ENCODE measurements at places on chromosomes 4 and X. TPM values are rescaled to one million over a fixed set of nuclear protein-coding genes. Genes with fewer than 3 reads are reported as not detected.

Gene FGFBP2
- not detected for total RNA-seq

- DNase-seq = no peak
Measured at GRCh38 chr4:151895671-151896070, 134.9 kb upstream of the GATB start.

DNA sequence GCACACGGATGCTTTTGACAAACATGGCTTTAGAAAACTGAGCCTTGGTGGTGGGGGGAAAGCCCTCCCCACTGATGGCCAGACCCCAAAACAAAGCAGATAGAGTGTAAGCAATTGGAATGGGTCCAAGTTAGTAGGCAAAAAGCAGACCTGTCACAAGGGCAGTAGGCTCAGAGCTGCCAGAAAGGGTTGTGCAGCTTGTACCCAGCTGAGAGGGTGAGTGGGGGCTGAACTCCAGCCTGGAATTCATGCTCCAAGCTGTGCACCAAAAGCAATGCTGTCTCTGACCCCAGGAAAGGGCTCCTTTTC is 101.1 kb upstream of the TEX13D start:
- DNase-seq = no peak

Gene PFKFB1
- 0.09 TPM for total RNA-seq

DNA sequence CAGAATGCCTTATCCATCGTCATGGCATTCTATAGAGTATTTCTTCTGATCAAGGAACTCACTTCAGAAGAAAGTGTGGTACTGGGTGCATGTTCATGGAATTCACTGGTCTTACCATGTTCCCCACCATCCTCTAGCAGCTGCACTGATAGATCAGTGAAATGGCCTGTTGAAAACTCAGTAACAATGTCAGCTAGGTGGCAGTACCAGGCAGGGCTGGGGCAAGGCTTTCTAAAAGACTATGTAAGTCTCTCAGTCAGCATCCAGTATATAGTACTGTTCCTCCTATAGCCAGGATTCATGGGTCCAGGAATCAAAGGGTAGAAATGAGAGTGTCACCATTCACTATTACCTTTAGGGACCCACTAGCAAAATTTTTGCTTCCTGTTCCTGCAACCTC is 15.8 kb upstream of the LDB2 start:
- DNase-seq = peak; percentile 71

- no peak for DNase-seq
Measured at GRCh38 chrX:98795636-98796035, 1614.4 kb downstream of the PCDH19 start.

Gene EPHA5
- 50.2 TPM for total RNA-seq

- DNase-seq = peak; percentile 60
Measured at GRCh38 chr4:141575884-141576283, 60.5 kb upstream of the IL15 start.

- peak; percentile 35 for DNase-seq
Measured at GRCh38 chr4:91838181-91838861, 465.4 kb upstream of the GRID2 start.

GRCh38 chr4:143282211-143282707 is 54.4 kb upstream of the GAB1 start:
- peak; percentile 75 for DNase-seq

GRCh38 chrX:69741721-69742120 is 125.8 kb downstream of the EDA start:
- no peak for DNase-seq

Gene SMIM20
- 40.3 TPM for total RNA-seq

DNA sequence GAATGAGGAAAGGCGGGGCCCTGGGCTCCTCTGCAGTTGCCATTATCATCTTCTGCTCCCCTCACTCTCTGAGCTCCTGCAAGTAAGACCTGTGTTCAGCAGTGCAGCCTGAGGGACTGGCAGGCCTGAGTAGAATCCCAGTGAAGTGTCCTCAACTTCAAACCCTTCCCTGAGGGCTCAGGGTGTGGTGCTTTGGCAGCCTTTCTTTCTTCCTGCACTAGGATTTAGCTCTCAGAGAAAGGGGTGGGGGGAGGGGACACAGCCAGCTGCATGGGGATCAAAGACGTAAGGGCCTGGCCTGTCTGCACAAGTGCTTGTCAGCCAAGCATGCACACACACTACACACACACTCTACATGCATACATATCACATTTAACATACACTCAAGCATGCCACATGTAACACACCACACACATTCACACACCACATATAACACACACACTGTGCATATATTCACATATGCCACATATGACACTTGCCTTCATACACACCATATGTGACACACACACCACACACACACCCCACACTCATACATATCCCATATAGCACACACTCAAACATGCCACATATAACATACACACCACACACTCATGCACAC is 223.4 kb upstream of the RPL34 start:
- no peak for DNase-seq

Gene XAGE1A
- not detected for total RNA-seq

DNA sequence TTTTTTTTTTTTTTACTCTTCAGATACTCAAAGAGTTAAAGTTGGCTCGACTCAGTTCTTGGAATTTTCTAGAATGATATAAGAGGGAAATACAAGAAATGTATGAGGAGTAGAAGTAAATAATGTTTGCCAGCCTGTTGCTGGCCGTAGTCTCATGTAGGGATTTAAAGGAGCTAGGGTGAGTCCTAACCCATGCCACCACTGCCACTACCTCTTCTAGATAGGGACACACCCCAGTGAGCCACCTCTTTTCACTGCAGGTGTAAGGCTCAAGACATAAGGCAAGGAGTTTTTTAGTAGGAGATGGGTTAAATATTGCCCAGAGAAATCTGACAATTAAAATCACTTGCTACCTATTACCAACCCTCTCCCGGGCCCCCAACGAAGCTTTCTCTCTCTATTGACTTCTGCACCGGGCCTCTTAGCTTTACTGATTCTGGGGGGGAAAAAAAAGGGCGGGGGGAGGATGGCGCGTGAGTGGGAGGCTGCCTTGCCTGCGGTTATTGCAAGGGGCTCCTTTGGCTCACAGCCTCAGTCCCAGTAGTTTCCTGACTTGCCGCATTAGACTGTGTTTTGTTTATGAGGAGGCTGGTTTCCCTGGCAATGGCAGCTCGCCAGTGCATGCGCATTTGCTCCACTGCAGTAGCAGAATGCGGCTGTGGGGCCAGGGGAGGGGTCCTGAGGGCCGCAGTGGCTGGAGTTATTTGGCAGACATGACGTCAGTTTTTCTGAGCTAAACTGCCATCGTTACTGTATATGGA is 3.0 kb downstream of the LINC00632 start:
- no peak for DNase-seq

DNA sequence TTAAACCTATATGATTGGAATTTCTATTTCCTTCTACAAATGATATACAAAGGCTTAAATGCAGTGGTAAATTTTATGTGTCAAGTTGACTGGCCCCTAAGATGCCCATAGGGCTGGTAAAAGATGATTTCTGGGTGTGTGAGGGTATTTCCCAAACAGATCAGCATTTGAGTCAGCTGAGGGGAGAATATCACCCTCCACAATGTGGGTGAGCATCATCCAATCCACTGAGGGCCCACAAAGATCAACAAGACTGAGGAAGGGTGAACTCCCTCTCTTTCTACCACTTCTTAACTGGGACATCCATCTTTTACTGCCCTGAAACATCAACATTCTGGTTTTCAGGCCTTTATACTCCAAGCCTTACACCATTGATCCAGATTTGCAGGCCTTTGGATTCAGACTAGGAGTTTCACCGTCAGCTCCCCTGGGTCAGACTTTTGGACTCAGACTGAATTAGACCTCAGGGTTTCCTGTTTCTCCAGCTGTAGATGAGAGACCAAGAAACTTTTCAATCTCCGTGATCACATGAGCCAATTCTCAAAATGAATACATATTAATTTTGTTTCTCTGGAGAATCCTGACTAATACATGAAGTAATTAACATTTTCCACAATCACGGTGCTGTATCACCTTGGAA is 1020.7 kb upstream of the SLIT2 start:
- DNase-seq = no peak

Gene RAB28
- total RNA-seq = 16.7 TPM

DNA sequence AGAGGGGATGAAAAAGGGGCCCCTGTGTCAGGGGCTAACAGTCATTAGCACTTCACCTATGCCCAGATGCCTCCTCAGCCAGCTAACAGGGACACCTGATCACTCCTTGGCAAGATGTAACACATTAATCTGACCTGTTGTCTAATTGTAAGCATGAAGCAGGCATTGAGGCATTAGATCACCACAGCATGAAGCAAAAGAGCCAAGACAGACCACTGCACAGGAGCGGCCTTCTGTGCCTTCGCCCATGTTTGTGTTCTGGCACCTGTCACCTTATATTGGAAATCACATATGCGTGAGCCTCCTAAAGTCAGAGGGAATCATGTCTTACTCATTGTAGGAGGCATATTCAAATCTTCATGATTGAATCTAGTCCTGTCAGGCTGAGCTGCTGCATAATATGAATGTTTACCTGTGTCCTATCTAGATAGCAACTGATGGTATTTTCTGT is 48.4 kb downstream of the PTTG2 start:
- no peak for DNase-seq

DNA sequence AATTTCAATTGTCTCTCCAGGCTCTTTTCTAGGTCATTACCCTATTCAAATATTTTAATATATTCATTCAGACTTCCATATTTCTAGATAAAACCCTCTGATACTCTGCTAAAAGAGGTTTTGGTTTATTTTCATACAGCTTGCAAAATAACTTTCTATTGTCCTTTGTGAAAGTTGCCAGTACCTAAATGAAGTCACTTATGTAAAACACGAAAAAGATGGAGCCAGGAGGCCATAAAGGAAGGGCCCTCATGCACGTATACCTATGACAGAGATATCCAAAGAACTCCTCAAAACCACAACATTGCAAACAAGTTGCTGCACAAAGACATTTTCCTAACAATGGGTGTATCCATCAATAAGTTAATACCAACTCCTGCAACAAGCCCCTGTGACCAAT is 25.7 kb upstream of the ELOVL6 start:
- DNase-seq = no peak

DNA sequence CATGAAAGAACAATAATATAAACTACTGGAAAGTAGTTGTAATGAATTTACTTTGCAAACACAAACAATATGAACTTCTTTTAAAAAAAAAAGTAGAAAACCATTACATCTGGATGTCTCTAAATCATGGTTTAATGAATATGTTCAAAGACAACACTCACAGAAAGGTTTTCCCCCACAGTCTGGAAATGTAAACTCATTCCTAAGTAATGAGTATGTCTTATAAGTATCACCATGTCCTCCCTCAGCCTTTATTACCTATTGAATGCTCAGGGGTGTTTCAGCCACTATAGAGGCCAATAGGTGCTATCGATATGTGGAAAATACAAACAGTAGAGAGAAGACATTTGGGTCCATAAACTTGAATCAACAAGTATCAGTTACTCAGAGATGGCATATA is 186.7 kb downstream of the PALLD start:
- no peak for DNase-seq

Gene NIPAL1
- total RNA-seq = 0.90 TPM

- DNase-seq = peak; percentile 54
Measured at GRCh38 chrX:12975991-12976558, 1.2 kb downstream of the TMSB4X start.

Gene GPR173
- total RNA-seq = 2.5 TPM

- peak; percentile 36 for DNase-seq
Measured at GRCh38 chr4:47427935-47428334, 35.6 kb downstream of the COMMD8 start.

Gene FHDC1
- 0.09 TPM for total RNA-seq

Gene NAA11
- total RNA-seq = not detected

Gene ELMOD2
- total RNA-seq = 38.3 TPM

DNA sequence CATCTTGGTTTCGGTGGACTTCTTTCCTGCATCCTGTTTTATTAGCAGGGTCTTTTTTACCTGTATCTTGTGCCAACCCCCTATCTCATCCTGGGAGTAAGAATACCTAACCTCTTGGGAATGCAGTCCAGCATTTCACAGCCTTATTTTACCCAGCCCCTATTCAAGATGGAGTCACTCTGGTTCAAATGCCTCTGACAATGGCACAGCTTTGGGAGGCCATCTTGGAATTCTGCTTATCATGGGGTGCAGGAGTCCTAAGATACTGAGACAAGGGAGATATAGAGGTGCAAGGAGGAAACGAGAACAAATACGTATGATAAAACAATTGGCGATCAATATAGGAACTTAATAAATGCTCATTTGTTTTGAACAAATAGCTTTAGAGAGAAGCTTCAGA is 1682.2 kb upstream of the AGA start:
- DNase-seq = no peak

Gene KIF4A
- total RNA-seq = 2.7 TPM

- no peak for DNase-seq
Measured at GRCh38 chrX:96682516-96682915, 2.1 kb upstream of the DIAPH2 start.

GRCh38 chr4:151429957-151430570 is 21.1 kb downstream of the FHIP1A start:
- peak; percentile 7 for DNase-seq

DNA sequence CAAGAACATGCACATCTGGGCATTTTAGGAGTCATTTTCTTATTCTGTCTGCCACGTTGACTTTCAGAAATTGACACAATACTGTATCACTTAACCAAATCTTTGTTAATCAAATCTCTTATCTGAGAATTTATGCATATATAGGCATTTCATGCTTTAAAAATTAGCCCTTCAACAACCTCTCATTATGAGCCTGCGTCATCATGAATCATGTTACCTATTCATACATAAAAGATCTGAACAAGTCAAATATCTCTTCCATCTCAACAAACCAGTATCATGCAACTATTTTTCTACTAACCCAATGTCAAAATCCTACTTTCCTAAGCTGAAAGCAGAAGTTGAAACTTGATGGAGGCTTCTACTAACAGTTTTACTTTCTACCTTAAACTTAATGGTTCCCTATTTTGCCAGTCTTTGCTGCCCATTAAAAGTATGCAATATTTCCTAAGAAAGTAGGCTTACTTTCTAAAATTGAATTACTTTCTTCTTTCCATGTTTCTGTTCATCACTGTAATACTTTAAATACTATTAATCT is 1.8 kb downstream of the ADAM29 start:
- no peak for DNase-seq

DNA sequence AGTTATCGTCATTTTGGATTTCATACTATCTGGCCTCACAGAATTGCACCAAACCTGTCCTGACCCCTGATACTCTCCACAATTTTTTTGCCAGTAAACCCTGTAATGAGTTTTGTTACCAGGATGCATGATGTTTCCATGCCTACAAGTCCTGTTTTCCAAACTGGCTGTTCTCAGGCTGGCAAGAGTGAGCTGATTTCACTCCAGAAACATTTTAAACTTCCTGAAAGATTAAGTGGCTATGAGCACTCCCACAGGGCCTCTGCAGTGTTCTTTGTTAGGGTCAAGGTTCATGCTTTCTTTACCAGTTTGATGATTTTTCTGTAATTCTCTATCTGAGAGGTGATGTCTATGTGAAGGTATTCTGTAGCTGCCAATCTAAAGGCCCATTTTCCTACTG is 31.7 kb upstream of the PDLIM3 start:
- peak; percentile 89 for DNase-seq

Gene HSFX4
- total RNA-seq = not detected

Gene ZCCHC18
- 2.4 TPM for total RNA-seq

GRCh38 chr4:155953151-155954117 is at the start of gene CTSO:
Gene CTSO, minus strand, starts transcription at chr4:155953866. Its CDS starts 19 bp downstream, at chr4:155953847.
- peak; percentile 90 for DNase-seq

Gene ARHGEF38
- not detected for total RNA-seq

- DNase-seq = no peak
Measured at GRCh38 chr4:162360369-162361149, 196.8 kb upstream of the FSTL5 start.

Gene CSAG3
- total RNA-seq = not detected

GRCh38 chrX:12950851-12951594 is 23.9 kb upstream of the TMSB4X start:
- DNase-seq = no peak

- DNase-seq = peak; percentile 58
Measured at GRCh38 chr4:1356181-1356998, 9.4 kb downstream of the UVSSA start.

GRCh38 chr4:3407930-3408792 is 33.6 kb upstream of the HGFAC start:
- DNase-seq = no peak
